ENCODE measurements at places on chromosomes 4 and X.

GRCh38 chrX:703866-704265 lies 73.3 kb downstream of the SHOX start:
- no peak for DNase-seq

DNA sequence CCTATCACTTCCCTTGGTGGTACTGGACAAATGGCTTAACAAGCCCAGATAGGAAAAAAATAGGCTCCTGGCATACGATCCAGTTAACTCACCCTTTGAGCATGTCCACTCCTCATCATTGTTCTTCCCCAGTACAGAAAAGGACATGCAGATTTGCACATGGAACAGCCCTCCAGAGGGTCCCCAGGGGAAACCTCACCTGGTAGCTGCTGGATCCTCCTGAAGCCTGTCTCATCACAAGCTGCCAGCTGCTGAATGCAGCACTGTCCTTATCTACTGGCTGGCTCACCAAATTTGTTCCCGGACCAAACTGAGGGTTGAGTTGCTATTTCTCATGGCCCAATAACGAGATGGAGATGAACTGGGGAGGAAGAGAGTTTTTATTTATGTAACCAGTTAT lies 49.4 kb downstream of the SERTM2 start:
- DNase-seq = no peak

GRCh38 chr4:143411527-143412419 lies 75.1 kb downstream of the GAB1 start:
- DNase-seq = no peak

- no peak for DNase-seq
Measured at GRCh38 chrX:151225843-151226242, 49.5 kb downstream of the GPR50 start.

GRCh38 chr4:114598191-114599121 lies at the start of gene UGT8:
UGT8 (plus strand) TSS chr4:114598807; CDS start chr4:114622881, 24,074 bp downstream.
- DNase-seq = no peak

DNA sequence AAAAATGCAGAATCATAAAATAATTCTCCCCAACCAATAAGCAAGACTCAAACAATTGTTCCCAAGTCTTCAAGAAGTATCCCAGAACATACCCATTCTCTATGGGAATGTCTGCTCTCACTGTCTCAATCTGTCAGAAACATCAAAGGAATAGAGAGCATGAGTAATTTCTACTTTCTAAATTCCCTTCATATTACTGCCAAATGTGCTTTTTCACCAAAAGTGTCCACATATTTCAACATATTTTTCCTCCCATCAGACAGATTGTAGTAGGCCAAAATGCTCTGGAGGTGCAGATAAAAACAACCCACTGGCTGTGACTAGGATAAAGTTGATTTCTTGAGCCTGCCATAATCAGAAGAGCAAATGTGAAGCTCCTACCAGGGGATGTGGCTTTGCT lies 692.0 kb upstream of the FAM241A start:
- DNase-seq = no peak

- no peak for DNase-seq
Measured at GRCh38 chr4:106584337-106584989, 215.9 kb upstream of the GIMD1 start.

DNA sequence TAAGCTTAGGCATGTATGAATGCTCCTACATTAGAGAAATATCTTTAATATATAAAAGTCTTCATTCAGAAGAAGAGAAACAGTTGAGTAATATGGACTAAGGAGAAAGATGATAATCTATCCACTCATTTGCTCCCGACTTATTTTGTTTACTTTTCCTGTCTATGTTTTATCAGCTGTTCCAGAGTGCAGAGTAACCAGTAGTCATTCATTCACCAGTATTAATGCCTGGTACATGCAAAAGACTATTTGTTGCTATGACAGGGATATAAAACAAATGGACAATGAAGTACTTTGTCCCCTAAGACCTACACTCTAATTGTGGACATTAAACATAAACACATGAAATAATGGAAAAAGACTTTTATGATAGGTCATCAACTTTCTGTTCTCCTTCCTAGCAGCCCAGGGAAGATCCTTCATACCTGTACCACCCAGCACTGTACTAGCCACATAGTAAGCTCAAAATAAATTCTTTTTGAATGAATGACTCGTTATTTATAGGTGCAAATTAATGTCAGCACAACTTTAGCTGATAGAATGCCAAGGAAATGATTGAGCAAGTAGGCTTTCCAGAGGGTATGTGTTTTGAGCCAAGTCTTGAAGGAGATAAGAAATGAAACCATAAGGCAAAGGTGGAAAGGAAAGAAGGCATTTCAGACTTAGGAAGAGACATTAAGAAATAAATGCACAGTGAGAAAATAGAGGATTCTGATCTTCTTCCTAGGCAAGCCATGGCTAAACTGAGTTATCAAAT lies 45.0 kb upstream of the IL13RA1 start:
- no peak for DNase-seq

DNA sequence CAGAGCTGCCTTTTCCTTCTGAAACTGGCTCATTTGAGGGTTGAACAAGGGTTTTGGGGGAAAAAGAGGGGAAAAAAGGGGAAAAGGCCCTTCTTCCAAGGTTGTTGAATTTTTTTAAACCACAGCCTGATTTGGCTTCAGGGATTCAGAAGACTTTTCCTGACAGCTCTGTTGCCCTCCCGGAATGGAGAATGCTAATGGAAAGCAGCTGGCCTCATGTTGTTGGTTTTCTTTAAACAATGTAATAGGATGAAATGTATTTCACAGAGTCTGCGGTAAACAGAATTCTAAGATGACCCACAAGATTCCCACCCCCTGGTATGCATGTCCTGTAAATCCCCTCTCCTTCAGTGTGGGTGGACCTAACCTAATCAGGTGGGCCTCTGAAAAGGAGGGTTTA lies 3.3 kb upstream of the KIAA1210 start:
- no peak for DNase-seq

- DNase-seq = no peak
Measured at GRCh38 chr4:7103607-7104365, 35.9 kb upstream of the GRPEL1 start.

GRCh38 chr4:4818415-4819212 lies 40.9 kb upstream of the MSX1 start:
- DNase-seq = no peak

GRCh38 chrX:9646471-9647224 lies 119.0 kb downstream of the GPR143 start:
- DNase-seq = no peak

GRCh38 chrX:110338935-110339334 lies 19.7 kb upstream of the RTL9 start:
- DNase-seq = no peak

- DNase-seq = no peak
Measured at GRCh38 chr4:5409237-5409636, 299.1 kb downstream of the EVC2 start.

GRCh38 chr4:3878678-3879077 lies 112.5 kb downstream of the ADRA2C start:
- no peak for DNase-seq

GRCh38 chr4:106818764-106819163 lies 217.3 kb downstream of the DKK2 start:
- DNase-seq = no peak

DNA sequence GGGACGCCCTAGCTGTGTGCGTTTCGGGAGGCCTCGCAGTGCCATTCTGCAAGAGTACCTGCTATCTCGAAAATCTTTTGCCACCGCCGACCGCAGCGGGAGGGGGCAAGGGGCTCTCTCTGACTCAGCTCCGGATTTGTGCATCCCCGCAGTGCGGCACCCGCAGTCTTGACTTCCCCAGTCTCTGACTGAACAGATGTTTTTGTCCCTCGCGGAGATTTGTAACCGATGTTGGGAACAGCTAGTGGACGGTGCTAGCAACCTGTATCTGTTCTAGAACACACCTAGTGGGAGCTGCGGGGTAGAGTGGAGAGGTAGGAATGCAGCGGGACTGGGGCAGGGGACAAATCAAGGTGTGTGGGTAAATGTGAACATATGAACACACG lies 17.2 kb downstream of the NKX6-1 start:
- no peak for DNase-seq

- no peak for DNase-seq
Measured at GRCh38 chr4:175435381-175435783, 376.7 kb downstream of the GPM6A start.

DNA sequence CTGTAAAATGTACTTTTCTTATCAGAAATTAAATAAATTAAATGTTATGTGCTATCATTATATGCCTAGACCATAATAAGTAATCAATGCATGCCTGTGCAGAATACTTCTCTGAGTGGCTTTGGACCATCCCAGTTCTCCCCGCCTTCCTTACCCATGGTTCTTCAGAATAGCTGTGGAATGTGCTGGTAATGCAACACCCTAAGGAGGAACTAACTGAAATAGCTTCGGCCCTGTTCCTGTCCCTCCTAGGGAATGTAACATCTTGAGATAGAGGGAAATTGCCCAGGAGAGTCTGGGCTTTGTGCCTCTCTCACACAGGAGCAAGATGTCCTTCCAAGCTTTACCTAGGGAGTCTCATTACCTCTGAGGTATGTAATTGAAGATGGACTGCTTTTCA lies 693.6 kb upstream of the HS3ST1 start:
- no peak for DNase-seq

GRCh38 chrX:65017451-65017850 lies 41.2 kb upstream of the ZC4H2 start:
- DNase-seq = no peak

DNA sequence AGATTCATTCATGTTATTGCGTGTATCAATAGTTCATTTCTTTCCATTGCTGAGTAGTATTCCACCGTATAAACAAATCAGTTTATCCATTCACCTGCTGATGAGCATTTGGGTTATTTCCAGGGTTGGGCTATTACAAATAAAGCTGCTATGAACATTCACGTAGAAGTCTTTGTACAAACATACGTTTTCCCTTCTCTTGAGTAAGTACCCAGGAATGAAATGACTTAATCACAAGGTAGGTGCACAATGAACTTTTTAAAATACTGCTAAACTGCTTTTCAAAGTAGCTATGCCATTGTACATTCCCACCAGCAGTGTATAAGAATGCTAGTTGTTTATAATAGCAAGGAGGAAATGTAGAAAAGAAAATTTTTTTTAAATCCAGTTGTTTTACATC lies 35.9 kb downstream of the SYTL4 start:
- DNase-seq = no peak

- DNase-seq = no peak
Measured at GRCh38 chr4:2937146-2937857, 25.9 kb downstream of the NOP14 start.

- DNase-seq = no peak
Measured at GRCh38 chr4:24209131-24209530, 319.3 kb upstream of the PPARGC1A start.

DNA sequence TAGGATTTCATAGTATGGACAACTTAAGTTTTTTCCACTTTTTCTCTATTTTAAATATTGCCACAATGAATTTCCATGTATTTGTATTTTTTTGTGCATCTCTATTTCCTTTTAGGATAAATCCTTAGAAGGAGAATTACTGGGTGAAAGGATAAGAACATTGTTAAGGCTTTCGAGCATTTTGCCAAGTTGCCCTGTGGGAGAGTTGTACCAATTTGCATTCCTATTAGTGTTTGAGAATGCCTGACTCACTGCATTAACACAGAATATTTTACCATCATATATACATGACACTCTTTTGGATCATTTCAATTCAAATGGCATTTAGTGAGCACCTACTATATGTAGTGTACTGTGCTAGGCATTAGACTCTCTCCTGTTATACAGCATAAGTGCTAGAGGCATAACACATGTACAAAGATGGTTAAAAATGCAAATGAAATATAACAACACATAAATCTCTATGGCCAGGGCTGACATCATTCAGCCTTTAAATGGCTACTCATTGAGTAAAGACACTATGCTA lies 57.0 kb downstream of the PLAC1 start:
- DNase-seq = no peak

GRCh38 chr4:16225167-16225862 lies 956 bp downstream of the TAPT1 start:
- DNase-seq = no peak

GRCh38 chrX:50913520-50913919 lies 3.0 kb downstream of the BMP15 start:
- no peak for DNase-seq

GRCh38 chr4:88660446-88661294 lies 37.0 kb downstream of the NAP1L5 start:
- no peak for DNase-seq

- DNase-seq = no peak
Measured at GRCh38 chrX:39253551-39253950, 452.3 kb downstream of the MID1IP1 start.

DNA sequence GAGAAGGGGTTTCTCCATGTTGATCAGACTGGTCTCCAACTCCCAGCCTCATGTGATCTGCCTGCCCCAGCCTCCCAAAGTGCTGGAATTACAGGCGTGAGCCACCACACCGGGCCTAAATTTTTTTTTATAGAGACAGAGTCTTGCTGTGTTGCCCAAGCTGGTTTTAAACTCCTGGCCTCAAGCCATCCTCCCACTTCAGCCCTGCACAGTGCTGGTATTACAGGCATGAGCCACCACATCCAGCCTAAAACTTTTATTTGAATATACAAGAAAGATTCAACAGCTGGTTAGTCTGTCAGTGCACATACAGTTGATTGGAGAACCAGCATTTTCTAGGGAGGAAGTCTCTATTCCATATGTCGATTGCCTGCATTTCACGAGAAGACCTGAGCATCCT lies 91.2 kb downstream of the LRP2BP start:
- no peak for DNase-seq

GRCh38 chr4:173025131-173025530 lies 143.5 kb upstream of the GALNT7 start:
- DNase-seq = peak; percentile 4

- DNase-seq = no peak
Measured at GRCh38 chr4:174681723-174682300, 147.2 kb downstream of the GLRA3 start.

GRCh38 chr4:2933566-2934076 lies 29.6 kb downstream of the NOP14 start:
- DNase-seq = no peak

DNA sequence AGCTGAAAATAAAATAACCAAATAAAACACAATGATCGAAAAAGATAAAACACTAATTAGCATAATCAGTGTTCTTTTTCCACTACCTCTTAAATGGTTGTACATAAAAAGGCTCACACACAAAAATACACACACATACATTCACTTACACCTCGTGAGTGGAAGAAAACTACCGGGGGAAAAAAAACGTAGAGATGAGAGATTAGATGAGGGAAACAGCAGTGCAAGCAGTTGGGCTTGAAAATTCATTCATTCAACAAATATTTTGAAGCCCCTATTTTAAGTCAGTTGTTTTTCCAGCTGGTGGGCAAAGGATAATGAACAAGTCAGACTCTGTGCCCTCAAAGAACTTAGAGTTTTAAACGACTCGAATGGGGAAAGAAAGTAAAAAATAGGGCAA lies 1.0 kb downstream of the TBCK start:
- DNase-seq = no peak

GRCh38 chr4:147801820-147802219 lies 69.9 kb downstream of the ARHGAP10 start:
- DNase-seq = no peak

DNA sequence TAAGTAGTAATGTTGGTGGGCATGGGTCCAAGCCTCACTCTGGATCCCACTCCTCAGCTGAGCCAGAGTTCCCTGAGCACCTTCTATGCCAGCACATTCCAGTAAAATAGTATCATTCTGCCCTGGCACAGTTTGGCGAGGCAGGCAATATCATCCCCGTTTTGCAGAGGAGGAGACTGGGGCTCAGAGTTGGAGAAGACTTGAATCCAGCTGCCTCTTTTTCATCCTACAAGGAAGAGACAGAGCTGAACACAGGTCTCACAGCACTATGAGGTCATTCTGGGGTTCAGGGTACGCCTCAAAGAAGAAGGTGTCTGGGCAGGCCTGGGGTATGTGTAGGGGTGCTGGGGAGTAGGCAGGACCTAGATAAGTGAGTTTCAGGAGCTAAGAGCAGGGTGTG lies 103.9 kb upstream of the STX18 start:
- DNase-seq = no peak
